Lung microvascular endothelial cell (primary cell): ENCODE measurements at places on chromosomes 16 and 17. TPM values are rescaled to one million over a fixed set of nuclear protein-coding genes. Genes with fewer than 3 reads are reported as not detected.

DOC2A gene
- total RNA-seq, result under 0.01 and 0.20 TPM in 2 replicates

TIMM22 gene
- 13.3 and 15.1 TPM in 2 replicates for total RNA-seq

MT1A gene
- 0.79 and 2.4 TPM in 2 replicates for total RNA-seq

TEX2 gene
- total RNA-seq, result 19.4 and 36.1 TPM in 2 replicates

GP1BA gene
- total RNA-seq, result not detected in 2 replicates

PABPN1L gene
- total RNA-seq, result not detected in 2 replicates
